ENCODE measurements at places on chromosomes 6 and 20.

GRCh38 chr20:21113697-21114096 is 7.5 kb upstream of the LINC00237 start:
- no peak for DNase-seq

DNA sequence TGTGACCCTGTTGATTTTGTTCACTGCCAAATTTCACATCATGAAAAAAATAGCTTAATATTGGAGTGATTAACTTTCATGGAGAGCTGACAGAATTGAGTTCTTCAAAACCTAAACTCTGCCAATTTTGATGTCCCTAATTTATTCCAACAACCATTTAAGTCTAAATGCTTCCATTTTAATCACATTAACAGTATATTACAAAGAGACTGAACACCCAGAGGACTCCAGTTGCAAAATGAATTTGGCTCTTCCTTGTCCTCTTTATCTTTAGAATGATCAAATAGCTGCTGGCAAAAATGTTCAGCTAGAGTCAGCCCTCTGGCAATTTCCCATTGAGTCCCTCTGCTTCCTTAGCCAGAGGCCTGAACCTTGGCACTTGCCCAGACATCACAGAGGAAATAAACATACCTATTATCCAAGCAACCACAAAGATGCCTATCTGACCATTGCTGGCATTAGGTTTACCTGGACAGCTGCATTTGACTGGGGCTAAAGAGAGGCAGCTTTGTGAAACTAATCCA is 299.0 kb upstream of the STXBP5 start:
- no peak for DNase-seq

DNA sequence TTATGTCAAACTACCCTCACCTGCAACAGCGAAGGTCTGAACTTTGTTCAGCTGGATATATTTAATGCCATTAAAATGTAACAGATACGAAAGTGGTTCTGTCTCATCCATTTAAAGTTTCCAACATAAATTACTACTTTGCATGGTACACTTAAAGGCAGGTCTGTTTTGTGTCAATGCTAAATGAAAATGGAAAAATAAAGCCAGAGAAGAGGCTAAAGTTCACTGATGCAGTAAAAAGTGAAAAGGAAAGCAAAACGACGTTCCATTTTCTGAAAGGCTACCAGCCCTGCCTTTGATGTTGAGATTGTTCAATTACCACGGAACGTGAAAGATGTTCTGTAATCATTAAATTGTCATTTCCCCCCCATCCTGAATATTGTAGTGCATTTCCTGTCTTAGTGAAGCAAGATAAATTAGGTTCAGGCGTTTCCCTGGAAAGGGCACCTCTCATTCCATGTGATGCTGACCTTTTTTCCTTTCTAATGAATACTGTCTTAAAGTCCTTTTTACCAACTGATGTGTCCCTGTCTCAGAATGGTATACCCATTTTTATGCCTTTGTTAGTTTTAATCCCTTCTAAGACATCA is 334.7 kb upstream of the JAG1 start:
- DNase-seq: no peak

GRCh38 chr20:23519556-23519955 is 28.6 kb downstream of the CST8 start:
- no peak for DNase-seq

DNA sequence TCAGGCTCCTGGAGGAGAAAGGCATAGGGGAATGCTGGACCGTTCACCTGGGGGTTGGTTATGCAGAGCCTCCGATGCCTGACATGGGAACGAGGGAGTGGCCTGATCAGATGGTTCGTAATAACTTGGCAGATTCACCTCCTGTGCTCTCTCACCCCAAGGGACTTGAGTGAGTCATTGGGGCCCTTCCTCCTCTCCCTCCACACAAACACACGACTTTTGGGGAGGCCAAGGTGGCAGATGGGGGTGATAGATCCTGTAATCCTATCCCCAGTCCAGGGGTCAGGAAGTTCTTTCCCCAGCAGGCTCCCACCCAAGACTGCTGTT is 45.6 kb upstream of the ARFGEF2 start:
- DNase-seq: no peak

- no peak for DNase-seq
Measured at GRCh38 chr20:39067526-39068216, 105.5 kb downstream of the DHX35 start.

GRCh38 chr6:87608802-87609201 is 18.9 kb downstream of the ORC3 start:
- DNase-seq: no peak

- DNase-seq: no peak
Measured at GRCh38 chr6:146489468-146490151, 54.0 kb upstream of the RAB32 start.

- no peak for DNase-seq
Measured at GRCh38 chr6:164370773-164371172, 938.6 kb downstream of the C6orf118 start.

- DNase-seq: no peak
Measured at GRCh38 chr6:160386869-160387530, 38.8 kb downstream of the SLC22A3 start.

GRCh38 chr6:37432916-37433656 is at the start of gene CMTR1:
TSS of gene CMTR1 (plus strand) at chr6:37433221. CDS start at chr6:37435630, 2,409 bp downstream.
- peak; percentile 95 for DNase-seq

DNA sequence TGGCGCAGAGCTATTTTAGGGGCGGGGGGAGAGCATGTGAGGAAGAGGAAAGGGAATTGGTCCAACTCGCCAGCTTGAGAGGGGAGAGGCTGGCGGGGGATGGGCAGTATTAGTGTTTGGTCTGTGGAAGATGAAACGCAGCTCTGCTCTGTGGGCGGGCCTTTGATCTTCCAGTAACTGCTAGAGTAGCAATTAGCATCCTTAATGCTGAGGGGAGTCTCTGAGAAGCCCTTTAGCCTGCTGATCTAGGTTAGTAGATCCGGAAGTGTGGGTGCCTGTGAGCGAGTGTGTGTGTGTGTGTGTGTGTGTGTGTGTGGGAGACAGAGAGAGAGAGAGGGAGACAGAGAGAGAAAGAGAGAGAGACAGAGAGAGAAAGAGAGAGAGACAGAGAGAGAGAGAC is 117.2 kb upstream of the BACH2 start:
- no peak for DNase-seq

GRCh38 chr20:52684905-52685304 is 287.3 kb upstream of the TSHZ2 start:
- no peak for DNase-seq

GRCh38 chr6:30149858-30150550 is 11.0 kb downstream of the TRIM10 start:
- no peak for DNase-seq

- no peak for DNase-seq
Measured at GRCh38 chr6:118285791-118286190, 262.3 kb upstream of the PLN start.

GRCh38 chr20:45911486-45912343 is at the start of gene PLTP:
TSS of gene PLTP (minus strand) at chr20:45912155. CDS start at chr20:45911452, 703 bp downstream.
- peak; percentile 84 for DNase-seq

- DNase-seq: no peak
Measured at GRCh38 chr6:31899215-31899614, 1.7 kb upstream of the EHMT2 start.

- DNase-seq: no peak
Measured at GRCh38 chr6:3748208-3749066, 3.1 kb downstream of the PXDC1 start.
